ENCODE measurements at places on chromosomes 12 and 14.

DNA sequence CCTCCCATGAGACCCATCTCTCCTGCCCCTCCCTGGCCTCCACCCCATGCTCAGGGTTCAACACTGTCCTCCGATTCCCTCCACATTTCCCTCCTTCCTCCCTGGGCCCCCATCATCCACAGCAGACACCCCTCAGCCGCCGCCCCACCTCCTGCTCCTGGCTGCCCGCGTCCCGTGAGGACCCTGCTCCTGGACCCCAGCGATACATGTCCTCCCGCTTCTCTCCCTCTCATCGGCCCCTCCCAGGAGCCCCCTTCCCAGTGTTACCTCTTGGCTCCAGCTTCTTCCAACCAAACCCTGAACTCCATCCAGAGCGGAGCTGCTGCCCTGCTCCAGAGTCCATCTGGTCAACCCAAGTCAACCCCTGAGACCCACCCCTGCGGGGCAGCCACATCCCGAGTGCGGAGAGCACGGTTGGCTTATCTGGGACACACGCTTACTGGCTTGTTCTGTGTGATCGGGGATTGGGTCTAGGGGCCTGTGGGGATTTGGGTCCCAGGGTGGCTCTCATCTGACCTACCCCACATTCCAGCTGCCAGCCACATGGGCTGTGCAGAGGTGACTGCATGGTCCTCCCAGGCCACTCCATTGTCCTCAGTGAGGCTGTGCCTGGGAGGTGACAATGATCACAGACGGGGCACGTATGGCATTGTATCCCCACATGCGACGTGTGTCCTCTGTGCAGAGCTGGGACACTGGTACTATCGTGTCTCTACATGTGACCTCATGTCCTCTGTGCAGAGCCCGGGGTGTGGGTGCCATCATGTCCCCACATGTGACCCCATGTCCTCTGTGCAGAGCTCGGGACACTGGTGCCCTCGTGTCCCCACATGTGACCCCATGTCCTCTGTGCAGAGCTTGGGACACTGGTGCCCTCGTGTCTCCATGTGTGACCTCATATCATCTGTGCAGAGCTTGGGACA, 333.6 kb downstream of the ADGRD1 start:
- no peak for DNase-seq

DNA sequence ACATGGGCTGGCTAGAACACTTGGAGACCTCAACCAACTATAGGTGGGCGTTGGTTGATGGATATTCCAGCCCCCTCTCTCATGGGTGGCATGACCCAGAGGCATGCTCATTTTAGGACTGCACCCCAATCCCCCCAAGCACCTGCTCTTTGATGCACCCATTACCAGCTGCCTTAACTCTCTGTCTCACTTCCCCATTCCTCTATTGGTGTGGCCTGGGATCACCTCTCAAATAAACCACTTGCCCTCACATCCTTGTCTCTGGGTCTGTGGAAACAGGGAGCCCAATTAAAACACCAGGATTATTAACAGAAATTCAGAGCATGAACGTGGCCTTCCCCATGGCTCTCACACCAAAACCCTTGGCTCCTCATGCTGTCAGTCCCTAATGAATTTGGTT, 202.3 kb upstream of the NOS1 start:
- DNase-seq, result no peak

DNA sequence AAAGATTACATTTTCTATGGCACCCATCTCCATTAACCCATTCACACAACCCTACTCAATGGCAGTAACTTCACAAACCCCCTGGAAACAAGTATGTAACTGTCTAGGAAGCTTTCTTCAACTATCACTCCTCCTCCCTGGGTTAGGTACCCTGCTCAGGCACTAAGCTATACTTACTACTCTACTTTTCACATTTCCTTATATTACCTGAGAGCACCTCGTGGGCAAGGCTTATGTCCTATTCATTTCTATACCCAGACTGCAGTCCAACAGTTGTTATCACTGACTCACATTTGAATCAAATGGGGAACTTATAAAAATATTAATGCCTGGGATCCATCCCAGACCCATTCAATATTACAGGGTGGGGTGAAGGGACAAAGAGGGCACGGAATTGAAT, 4.6 kb downstream of the PAWR start:
- DNase-seq, result no peak

DNA sequence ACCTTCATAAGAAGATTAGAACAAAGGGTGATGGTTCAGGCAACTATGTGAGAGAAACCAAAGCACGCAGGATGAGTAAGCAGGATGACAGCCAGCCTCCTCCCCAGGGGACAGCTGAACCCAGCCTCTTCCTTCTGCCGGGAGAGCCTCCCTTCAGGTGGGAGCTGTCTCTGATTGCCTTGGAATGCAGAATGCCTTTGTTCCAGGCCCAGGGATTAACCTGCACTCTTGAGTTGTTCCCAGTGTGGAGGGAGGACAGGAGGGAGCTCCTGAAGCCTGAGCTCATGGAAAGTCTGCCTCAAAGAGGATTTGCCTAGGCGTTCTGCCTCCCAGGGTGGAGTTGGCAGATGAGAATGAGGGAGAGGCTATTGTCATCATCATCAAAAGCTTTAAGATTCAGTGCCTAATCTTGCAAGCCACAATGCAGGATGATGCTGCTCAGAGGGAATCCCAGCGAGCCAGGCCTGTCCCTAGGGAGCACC, 3.6 kb upstream of the KRT6A start:
- no peak for DNase-seq

- no peak for DNase-seq
Observed at GRCh38 chr12:38159591-38160317, 156.8 kb upstream of the ALG10B start.

DNA sequence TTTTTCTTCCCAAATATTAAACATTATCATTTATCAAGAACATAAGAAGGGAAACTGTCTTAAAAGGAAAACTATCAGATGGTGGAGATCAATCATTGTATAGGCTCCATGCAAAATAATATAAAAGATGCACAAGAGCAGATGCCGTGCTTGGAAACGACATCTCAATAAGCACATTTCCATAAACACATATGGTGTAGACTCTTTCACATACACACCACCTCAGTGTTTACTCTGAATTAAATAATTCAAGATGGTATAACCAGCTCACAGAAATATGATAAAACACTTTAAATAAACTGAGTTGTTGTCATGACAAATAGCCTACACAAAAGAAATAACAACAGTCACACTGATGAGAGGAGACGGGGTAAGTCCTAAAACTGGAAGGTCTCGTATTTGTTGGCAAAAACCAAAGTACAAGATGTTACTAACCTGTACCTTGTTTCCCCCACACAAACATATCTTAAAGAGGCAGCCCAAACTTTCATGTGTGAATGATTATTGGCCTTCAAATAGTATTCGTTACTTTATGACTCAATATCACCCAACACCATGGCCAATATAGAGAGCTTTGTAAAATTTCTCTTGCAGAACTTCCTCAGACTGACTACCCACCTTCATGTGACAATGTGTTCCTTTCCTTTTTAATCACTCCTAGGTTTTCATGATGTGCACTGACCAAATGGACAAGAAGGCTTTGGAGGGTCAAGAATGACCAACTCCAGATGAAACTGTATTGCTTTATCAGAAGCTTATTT, 48.6 kb upstream of the TMPO start:
- DNase-seq, result no peak

DNA sequence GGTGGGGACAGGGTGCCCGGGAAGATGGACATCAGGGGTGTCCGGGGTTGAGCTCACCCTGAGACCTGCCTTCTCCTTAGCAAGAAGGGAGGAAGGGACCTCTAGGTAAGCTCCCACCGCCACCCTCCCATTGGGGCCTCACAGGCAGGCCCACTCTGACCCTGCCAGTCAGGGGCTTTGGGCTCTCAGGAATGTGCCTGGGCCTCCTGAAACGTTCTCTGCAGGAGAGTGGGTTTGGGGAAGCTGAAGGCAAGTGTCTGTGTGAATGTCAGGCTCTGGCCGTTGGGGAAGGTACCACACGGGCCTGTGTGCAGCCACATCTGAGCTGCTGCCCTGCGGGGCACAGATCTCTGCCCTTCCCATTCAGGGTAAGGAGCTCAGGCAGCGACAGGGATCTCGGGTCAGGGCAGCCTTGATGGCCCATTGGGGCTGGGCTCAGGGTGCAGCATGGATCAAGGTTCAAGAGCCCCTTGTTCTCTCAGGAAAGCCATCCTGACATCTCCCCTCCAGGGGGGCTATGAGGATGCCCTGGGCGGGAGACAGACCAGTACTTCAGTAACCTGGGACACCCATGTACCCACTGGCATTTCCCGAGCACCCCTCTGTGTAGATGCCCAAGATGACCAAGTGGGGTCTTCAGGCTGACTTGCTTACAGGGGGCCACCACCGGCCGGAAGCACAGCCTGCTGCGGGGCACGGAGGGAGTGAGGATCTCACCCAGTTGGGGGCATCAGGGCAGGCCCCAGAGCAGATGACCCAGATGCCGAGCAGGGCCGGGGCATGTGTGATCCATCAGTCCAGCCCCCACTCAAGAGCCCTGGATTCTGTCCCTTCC, 29.7 kb downstream of the FAM222A start:
- DNase-seq, result no peak

DNA sequence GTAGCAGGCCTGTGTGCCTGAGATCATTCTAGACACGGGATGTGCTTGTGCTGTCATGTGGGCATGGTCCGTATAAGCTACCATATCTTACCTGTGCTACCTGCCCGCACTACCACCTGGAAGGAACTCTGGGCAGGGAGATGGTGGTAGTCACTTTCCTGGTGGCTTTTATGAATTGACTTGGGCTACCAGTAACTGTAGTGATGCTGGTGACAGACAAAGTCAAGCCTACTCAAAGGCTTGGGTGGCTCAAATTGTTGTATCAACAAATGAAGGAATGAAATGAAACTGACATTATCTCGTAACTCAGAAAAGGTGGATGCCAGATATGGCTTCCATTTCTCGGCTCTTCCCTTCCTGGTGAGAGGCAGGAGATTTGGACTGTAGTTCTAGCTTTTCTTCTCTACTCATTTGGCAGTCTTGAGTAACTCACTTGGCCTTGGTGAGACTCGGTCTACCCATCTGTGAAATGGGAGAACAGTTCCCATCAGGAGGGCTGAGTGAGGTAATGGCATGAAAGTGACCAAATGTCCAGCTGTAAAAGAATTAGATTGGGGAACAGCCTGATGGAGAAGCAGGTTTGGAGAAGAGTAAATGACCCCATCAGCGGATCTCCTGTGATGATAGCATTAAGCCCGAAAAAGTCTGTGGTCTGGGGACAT, 81.3 kb downstream of the NOS1 start:
- no peak for DNase-seq

DNA sequence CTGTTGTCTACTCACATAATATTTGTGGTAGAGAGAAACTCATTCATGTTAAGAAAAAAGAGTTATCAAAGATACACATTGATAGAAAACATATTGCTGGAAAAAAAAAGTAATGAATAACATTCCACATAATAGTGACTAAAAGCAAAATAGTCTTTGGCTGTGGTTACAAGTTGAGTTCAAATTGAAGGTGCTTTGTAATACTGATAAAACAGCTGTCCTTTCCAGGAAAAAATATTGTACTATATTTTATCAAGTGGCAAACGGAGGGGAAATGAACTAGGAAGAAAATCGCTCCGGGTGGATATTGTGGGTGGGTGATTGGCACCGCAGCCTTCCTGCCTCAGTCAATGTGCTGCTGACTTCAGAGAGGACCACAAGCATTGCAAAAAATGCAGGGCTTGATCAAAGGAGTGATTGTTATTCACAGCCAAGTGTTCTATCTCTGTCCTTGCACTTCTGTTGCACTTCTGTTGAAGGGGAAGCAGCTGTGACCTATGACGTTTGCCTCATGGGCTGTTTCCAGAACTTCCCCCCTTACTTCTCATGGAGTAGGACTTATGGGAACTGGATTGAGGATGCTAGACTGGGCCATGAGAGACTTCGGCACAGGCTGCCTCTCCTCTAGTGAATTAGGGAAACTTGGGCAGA, 114.4 kb downstream of the VRK1 start:
- no peak for DNase-seq

DNA sequence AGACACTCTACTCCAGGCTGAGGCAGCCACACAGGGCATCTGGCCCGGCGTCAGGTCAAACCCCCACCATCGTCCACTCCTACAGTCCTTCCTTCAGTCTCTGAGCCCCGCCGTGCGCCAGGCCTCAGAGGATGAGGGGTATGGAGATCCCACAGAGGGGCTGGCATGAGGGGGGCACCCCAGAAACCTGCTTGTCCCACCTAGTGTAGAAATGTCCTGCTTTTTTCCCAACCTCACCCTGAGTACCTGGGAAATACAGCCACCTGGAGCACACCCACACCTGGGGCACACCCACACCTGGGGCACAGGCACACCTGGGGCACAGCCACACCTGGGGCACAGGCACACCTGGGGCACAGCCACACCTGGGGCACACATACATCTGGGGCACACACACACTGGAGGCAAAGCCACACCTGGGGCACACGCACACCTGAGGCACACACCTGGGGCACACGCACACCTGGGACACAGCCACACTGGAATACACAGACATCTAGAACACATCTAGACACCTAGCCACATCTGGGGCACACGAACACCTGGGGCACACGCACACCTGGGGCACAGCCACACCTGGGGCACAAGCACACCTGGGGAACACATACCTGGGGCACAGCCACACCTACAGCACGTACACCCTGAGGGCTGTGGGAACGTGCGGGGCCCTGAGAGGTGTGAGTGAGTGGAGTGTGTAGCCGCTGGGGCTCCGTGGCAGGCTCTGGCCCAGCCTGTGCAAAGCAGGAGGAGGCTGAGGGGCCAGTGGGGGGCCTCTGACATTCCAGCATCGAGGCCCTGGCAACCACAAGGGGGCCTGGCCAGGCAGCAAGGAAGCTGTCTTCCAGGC, 18.4 kb downstream of the AKT1 start:
- no peak for DNase-seq

- DNase-seq, result no peak
Observed at GRCh38 chr12:77682488-77682887, 148.2 kb upstream of the NAV3 start.

DNA sequence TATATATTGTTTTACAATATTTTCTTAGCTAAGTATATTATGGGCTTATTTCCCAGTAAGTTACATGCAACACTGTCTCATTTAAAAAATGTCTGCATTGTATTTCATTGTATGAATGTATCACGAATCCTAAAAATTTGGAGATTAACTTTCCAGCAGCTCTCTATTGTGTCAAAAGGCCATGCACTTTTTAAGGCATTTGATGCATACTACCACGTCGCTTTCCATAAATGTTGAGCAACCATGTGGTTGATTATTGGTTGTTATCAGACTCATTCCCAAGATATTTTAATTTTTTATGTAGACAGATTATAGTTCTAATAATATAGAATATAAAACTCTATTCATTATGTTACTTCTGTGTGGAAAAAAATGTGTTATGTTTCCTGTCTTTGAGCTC, 79.9 kb downstream of the SMOC1 start:
- no peak for DNase-seq
